ENCODE measurements at places on chromosomes 16 and 17.

DNA sequence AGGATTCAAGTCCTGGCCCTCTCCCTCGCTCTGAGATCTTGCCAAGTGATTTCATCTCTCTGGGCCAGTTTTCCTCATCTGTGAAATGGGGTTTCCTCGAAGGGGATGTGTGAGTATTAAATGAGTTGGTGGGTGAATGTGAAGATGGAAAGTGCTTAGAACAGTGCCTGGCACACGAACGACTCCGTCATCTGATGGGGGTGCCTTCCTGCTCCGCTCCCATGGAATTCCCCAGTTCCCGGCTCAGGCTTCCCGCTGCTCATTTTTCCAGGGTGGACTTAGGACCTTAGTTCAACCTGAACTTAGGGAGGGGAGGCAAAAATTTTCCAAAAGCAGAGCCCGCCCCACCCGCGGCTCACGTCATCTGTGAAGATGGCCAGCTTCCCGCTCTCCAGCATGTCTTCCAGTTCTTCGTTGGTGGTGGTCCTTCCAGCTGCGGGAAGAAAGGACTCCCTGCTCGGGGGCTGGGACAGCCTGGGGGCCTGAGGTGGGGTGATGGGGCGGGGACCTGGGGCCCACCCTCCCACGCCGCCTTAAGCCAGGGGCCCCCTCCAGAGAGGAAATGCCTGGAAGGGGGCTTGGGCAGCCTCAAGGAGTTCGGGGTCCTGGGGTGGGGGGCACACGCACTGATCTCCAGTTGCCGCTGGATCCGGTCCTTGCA is 11.4 kb downstream of the HSD3B7 start:
- DNase-seq, result no peak

GRCh38 chr17:59178266-59178985 is 22.9 kb downstream of the PRR11 start:
- DNase-seq, result no peak

- DNase-seq, result no peak
Measured at GRCh38 chr16:75074920-75075687, 41.5 kb downstream of the LDHD start.

- DNase-seq, result no peak
Measured at GRCh38 chr16:48788475-48788874, 178.5 kb upstream of the N4BP1 start.

DNA sequence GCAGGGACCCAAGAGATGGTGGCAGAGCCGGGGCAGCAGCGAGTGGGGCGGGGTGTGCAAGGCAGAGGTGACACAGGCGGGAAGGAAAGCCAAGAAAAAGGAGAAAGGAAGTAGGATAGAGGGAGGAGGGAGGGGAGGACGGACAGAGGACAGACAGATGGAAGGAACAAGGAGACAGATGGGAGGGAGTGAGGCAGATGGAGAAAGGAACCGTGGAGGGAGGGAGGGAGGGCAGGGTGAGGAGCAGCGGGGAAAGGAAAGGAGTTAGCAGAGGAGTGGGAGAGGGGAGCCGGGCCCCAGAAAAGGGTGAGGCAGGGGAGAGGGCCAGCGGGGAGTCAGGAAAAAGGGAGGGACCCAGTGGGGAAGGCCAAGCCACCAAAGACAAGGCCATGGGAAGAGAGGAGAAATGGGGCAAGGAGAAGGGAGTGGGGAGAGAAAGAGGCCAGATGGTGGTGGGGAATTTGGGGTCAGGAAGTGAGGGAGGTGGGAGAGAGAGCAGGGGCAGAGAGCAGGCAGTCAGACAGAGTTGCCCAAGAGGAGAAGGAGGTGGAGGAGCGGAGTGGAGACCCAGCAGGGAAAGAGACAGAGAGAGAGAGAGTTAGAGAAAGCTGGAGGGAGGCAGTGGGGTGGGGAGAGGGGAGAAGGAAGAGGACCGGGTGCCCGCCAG is 13.2 kb upstream of the ASGR1 start:
- no peak for DNase-seq

- DNase-seq, result no peak
Measured at GRCh38 chr17:61662741-61663140, 71.7 kb upstream of the NACA2 start.

- no peak for DNase-seq
Measured at GRCh38 chr17:58324409-58325288, 3.9 kb downstream of the TSPOAP1 start.

- DNase-seq, result no peak
Measured at GRCh38 chr17:51228161-51228560, 31.7 kb downstream of the MBTD1 start.

- DNase-seq, result no peak
Measured at GRCh38 chr17:69884356-69884755, 190.7 kb upstream of the KCNJ16 start.

DNA sequence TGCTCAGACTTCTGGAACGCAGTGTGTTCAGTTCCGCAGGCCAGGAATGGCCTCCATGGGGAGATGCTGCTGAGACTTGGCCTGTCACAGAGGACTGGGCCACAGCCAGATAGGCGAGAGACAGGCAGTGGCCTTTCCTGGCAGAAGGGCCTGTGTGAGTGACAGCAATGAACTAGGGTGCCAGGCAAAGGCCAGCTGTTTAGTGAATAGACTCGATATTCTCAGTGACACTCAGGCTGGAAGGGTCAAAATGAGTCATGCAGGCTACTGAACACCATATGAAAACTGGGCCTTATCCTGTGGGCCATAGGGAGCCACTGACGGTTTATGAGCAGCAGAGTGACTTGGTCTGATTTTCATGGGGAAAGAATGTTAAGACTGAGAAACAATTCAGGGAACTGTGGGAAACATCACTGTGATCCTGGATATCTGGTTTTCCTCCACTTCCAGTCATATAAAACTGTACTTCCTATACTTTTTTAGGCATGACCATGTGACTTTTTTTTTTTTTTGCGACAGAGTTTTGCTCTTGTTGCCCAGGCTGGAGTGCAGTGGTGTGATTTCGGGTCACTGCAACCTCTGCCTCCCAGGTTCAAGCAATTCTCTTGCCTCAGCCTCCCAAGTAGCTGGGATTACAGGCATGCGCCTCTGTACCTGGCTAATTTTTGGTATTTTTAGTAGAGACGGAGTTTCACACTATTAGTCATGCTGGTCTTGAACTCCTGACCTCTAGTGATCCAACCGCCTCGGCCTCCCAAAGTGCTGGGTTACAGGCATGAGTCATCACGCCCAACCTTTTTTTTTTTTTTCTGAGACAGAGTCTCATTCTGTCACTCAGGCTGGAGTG is 5.2 kb upstream of the NUBP1 start:
- DNase-seq, result peak; percentile 66

DNA sequence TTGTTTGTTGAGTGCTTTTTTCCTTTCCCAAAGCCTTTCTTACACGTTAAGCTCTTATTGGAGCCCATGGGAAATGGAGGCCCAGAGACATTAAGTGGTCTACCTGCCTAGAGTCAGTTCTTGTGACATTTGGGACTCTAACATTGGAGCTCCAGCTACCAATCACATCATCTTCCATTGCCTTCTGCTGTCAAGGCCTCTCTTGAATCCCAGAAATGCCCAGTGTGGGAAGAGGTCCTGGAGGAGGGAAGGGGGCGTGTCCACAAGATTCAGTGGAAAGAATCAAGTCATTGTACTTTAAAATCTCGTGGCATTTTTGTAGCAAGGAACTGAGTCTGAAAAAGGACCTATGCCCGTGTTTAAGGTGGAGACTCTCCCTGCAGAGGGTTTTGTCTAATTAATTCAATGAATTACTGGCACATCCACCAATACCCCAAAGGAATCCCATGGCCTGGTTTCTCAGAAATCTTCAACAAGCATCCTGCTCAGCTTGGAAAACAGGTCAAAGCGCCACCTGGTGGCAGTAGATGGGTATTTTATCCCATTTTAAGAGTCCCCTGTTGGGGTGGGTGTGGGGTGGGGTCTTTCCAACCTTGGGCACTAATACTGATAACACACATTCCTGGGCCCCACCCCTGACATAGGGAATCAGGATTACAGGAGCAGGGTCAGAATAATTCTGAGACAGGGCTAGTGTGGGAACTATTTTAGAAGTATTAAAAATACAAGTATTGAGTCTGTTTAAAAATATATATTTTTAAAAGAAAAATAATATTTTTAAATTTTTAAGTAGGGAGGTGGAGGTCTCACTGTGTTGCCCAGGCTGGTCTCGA is 24.6 kb downstream of the GPT2 start:
- DNase-seq, result peak; percentile 86

GRCh38 chr17:60577147-60577915 is 22.7 kb upstream of the PPM1D start:
- peak; percentile 28 for DNase-seq

DNA sequence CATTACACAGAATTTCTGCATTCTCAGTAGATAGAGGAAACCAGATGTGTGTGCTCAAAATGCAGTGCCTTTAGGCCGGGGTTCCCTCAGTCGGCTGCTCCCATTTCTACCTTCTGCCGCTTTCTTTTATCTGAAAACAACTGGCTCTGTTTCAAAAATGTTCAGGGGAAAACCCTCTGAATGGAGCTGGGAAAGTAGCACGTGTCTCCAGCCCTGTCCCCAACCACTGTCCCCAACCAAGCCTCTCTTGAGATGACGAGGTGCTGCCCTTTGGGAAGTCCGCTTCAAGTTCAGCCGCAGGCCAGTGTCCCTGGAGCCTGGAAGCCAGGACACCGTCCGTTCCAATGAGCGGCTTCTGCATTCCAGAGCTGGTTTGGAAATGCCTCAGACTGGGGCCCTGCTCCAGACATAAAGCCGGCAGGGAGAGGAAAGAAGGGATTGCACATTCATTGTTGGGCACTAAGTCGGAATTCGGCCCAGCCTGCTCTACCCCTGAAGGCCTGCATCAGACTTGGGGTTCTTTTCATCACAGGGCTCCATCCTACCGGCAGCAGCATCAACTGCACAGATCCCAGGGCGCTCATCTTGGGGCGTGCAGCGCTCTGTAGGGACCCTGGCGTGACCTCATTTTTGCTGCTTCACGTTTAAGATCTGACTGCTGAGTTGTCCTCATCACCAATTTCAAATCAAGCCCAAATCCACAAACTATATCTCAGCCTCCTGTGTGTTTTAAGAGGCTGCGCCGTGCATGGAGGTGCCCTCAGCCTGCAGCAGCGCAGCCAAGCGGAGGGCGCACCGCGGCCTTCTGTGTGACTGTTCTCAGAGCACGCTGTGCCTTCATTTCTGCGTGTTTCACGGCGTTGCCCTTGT is 111.3 kb downstream of the BANP start:
- DNase-seq, result no peak

- DNase-seq, result no peak
Measured at GRCh38 chr17:39675390-39676082, 7.3 kb downstream of the PNMT start.

DNA sequence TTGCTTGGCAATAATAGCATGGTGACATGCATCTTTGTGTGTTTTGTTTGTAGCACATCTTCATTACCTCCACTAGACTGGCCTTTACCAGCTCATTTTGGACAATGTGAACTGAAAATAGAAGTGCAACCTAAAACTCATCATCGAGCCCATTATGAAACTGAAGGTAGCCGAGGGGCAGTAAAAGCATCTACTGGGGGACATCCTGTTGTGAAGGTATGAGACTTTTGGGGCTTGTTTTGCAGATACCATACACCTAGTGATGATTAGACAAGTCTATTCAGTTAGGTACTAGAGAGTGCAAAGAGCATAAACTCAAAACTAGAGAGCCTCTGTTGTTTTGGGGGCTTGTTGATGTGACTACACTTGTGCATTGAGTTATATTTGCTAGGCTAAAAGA is 41.2 kb downstream of the NFATC3 start:
- DNase-seq, result no peak

GRCh38 chr17:58391302-58391984 is 25.9 kb downstream of the RNF43 start:
- peak; percentile 99 for DNase-seq

GRCh38 chr17:76381633-76382350 is 2.6 kb upstream of the SPHK1 start:
- DNase-seq, result no peak

- DNase-seq, result no peak
Measured at GRCh38 chr17:82957961-82958561, 118.2 kb upstream of the ZNF750 start.

- DNase-seq, result no peak
Measured at GRCh38 chr16:57876210-57876609, 73.9 kb upstream of the KIFC3 start.

GRCh38 chr17:77861981-77862645 is 96.4 kb upstream of the TNRC6C start:
- no peak for DNase-seq

DNA sequence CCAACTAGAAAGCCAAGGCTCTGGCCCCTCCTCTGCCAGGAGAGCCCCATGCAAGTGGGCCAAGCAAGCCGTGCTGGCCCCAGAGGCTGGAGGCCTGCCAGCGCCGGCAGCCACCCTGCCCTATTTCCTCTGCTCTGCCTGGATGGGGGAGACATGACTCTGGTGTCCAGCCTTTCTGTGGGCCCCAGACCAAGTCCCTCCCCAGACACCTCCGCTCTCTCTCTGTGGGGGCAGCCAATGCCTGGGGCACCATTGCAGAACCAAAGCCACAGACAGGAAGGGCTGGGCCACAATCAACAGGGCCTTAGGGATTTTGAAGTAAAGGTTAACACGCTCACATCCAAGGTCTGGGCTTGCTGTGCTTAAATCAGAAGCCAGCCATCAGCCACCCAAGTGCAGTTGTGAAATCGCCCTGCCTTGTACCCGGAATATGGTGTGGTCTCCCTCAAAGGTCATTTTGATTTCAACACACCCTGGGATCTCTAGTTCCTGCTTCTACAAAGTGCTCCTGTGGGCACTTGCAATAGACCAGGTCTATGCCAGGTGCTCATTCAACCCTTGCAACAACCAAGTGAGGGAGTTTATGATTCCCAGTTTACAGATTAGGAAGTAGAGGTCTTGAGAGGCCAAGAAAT is 63.5 kb upstream of the TEX2 start:
- no peak for DNase-seq

- DNase-seq, result no peak
Measured at GRCh38 chr16:11990702-11991390, 14.3 kb downstream of the SNX29 start.

DNA sequence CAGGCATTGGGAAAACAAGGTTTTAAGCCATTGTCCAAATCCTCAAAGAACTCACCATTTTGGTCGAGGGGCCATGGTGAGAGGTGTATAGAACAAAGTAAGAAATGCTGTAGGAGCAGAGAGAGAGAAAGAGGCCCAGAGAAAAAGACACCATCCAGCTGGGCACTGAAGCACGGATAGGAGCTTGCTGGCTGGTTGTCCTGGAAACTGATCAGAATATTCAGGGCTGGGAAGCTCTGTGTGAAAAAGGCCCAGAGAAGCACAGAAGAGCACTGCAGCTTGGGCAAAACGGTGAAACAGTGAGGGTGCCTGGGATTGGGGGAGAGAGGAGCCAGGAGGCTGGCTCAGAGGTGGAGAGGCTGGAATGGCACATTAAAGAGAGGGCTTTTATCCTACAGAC is 16.5 kb downstream of the HS3ST3B1 start:
- DNase-seq, result no peak

GRCh38 chr16:75921281-75921680 is 195.0 kb upstream of the CPHXL start:
- no peak for DNase-seq

Measured in HT-29 (cell line).